ENCODE measurements at places on chromosomes 5 and 9.

- no peak for DNase-seq
Measured at GRCh38 chr5:95664204-95664786, 17.7 kb downstream of the RFESD start.

- no peak for DNase-seq
Measured at GRCh38 chr9:2657427-2657826, 35.8 kb downstream of the VLDLR start.

DNA sequence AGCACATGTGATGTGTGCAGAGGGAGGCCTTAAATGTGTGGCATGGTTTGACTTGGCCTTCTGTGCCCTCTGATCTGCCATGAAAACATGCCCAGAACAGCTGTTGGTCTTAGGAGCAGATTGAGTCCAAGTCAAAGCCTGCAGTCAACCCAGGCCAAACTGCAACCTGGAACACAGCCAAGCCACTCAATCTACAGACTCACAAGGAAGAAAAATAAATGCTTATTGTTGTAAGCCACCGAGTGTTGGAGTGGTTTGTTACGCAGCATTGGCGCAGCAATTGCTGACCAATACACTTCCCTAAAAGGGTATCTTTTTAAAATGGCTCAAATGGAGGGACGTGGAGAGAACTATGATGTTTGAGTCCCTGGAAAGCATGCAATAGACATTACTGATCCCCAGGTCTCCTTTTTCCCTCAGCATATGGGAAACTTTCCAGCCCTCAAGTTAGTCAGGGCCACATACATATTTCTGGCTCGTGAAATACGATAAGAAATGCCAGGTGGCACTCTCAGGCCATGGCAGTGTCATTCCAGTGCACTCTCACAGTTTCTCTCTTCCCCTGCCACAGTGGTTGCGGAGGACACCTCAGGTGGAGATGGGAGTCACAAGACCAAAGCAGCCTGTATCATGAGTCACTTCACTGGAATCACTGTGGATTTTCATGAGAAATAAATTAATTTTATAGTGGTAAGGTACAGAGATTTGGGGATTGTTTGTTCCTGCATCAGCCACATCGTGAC is 168.0 kb upstream of the ZNF618 start:
- DNase-seq = no peak

- no peak for DNase-seq
Measured at GRCh38 chr9:114462791-114463190, 42.5 kb downstream of the WHRN start.

- DNase-seq = no peak
Measured at GRCh38 chr9:15018096-15018637, 107.9 kb upstream of the FREM1 start.

DNA sequence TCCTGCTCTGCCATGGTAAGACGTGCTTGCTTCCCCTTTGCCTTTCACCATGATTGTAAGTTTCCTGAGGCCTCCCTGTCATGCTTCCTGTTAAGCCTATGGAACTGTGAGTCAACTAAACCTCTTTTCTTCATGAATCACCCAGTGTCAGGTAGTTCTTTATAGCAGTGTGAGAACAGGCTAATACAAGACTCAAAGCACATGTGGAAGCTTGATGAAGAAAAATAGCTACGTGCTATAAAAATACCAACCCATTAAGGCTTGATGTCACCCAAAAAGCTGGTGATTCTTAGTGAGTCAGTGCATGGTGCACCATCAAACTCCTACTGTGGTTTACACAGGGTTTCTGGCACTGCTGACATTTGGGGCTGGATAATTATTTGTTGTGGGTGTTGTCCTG is 332.2 kb downstream of the TMEM167A start:
- DNase-seq = no peak

DNA sequence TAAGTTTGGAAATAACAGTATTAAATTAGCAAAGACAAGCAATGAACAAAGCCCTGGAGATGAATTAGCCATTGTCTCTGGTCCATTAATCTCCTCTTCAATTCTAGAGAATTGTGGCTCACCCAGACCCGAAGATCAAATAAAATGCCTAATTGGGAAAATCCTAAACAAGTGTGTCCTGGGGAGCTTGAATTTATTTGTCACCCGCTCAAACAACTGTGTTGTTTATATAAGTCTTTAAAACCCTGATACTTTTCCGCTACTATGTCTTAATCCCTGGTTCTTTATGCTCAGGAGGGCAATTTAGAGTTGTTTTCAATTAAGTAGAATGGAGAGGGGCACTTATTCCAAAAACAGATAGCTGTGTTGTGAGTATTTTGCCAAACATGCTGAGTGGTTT is 128.4 kb downstream of the ANXA1 start:
- DNase-seq = no peak

DNA sequence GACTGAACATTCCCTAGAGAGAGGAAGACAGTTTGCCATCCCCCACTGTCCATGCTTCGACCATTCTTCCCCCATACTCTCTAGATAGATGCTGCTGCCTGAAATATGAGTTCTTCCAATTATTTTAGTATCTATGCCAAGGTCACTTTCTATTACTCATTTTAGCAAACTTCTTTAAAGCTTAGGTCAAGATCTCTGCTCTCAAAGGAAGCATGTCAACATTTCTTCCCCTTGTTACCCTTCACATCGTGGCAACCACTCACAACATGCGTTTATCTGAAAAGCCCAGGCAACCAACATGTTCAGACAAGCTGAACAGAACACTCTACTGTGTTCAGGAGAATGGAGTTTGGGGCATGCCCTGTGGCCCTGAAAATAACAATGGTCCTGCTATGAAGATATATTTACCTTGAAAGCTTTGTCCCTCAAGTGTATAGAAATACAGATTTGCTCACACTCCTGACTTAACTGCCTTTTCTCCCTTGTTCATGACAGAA is 138.4 kb upstream of the KIF2A start:
- no peak for DNase-seq

GRCh38 chr5:100722657-100723056 is 180.4 kb downstream of the ST8SIA4 start:
- DNase-seq = no peak

DNA sequence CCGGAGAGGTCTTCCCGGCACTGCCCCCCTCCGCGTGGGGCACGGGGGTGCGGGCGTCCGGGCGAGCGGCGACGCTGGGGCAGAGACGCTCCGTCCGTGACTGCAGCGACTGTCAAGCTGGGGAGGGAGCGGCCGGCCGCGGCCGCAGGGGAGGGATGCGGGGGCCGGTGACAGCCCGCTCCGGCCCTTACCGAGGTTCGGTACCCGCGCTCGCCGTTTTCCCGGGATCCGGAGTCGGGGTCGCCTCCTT is 400 bp downstream of the KDM4C start:
- DNase-seq = no peak

GRCh38 chr5:146005723-146006122 is 69.3 kb downstream of the SH3RF2 start:
- DNase-seq = no peak

DNA sequence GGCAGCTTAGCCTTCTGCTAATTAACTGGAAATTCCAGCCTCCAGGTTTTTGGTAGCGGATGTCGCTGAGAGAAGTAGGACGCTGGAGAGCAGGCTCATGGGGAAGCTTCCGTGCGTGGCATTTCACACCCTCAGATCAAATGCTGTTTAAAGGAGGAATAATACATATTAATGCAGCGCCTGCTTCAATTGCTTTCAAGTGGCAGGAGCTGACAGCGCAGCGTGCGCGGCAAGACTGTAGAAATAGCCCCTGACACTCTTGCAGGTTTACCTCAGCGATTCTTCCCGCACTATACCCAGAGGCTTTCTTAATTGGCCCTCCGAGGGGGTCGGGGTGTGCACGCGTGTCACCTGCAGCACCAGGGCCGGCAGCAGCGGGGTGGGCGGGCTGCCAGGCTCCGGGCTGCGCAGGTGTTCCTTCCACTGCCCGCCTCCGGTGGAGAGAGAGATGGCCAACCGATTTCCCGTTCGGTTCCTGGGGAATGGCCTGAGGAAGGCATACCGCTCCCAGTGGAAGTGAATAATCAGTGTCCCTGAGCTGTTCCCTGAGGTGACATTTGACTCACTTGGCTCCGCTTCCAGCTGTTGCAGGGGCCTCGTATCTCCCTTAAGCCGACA is 427.9 kb downstream of the KCTD16 start:
- no peak for DNase-seq
